Purkinje cell (primary cell): ENCODE measurements at places on chromosomes 1 and 21. TPM values are rescaled to one million over a fixed set of nuclear protein-coding genes. Genes with fewer than 3 reads are reported as not detected.

FCER1G gene
- 2.9 and 7.6 TPM in 2 replicates for polyA plus RNA-seq

PEAR1 gene
- 0.08 TPM in 1 of 2 replicates, not detected in the other for polyA plus RNA-seq

MIXL1 gene
- not detected in 2 replicates for polyA plus RNA-seq

SYT2 gene
- polyA plus RNA-seq = 21.8 and 30.2 TPM in 2 replicates

IL22RA1 gene
- not detected in 2 replicates for polyA plus RNA-seq

DIRAS3 gene
- 0.60 TPM in 1 of 2 replicates, not detected in the other for polyA plus RNA-seq

GIPC2 gene
- 4.9 and 16.5 TPM in 2 replicates for polyA plus RNA-seq

STRIP1 gene
- 6.6 and 9.5 TPM in 2 replicates for polyA plus RNA-seq
